Activated CD4-positive, alpha-beta T cell treated with anti-CD3 and anti-CD28 coated beads, Interleukin-2, Interleukin-6, amounts not matched to agents 100 ng/mL and 50 ng/mL, durations not matched to agents 16 hours and 8 hours (primary cell): ENCODE measurements at places on chromosomes 4 and X.

GRCh38 chr4:95108883-95109421 lies 351.2 kb downstream of the BMPR1B start:
- DNase-seq = no peak

DNA sequence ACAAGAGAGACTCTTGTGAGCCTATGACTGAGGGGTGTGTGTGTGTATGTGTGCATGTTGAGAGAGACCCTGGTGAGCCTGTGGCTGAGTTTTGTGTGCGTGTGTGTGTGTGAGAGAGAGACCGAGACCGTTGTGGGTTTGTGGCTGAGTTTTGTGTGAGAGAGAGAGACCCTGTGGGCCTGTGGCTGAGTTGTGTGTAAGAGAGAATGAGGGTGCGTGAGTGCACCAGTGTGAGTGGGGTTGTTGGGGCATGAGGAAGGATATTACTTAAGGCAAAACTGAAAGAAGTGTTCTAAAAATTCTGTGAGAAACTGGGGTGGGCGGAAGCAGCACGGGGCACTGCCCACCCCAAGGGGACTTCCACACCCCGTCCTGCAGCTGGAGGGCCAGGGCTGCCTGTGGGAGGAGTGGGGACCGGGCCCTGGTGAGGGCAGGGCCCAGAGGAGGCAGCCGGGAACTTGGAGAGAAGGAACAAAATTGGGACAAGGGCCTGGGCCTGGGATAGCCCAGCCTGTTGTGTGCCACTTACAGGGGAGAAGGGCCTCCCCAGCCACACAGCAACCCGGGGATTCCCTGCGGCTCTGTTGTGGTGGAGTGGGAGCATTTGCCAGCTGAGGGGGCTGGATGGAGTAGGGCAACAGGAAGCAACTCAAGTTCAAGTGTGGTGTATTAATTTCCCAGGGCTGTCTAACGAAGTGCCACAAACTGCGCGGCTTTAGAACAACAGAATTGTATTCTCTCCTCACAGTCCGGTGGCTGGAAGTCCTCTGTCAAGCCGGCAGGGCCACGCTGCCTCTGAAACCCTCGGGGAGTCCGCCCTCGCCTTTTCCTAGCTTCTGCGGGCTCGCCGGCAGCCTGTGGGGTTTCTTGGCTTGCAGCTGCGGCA lies 22.1 kb downstream of the TMEM131L start:
- DNase-seq = peak; percentile 76

GRCh38 chrX:49309401-49309981 lies 6.0 kb downstream of the GAGE10 start:
- peak; percentile 15 for DNase-seq

DNA sequence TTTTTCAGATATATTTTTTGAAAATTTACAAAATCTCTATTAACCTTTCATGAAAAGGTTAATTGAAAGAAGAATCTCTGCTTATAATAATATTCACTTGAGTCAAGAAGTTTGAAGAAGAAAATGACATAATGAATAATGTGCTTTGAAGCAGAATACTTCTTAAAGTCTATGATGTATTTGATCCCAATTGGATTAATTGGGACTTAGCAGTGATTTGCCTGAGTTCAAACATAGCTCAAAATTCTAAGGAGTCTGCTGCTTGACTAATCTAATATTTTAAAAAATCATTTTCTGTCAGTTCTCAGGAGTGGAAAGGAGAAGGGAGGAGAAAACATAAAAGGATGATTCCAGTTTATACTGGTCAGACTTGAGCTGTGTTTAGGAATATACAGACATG lies 1150.4 kb upstream of the INTU start:
- DNase-seq = no peak

- no peak for DNase-seq
Measured at GRCh38 chr4:94690851-94691254, 66.9 kb upstream of the BMPR1B start.

GRCh38 chrX:154890990-154891639 lies 5.0 kb downstream of the F8A1 start:
- DNase-seq = no peak

DNA sequence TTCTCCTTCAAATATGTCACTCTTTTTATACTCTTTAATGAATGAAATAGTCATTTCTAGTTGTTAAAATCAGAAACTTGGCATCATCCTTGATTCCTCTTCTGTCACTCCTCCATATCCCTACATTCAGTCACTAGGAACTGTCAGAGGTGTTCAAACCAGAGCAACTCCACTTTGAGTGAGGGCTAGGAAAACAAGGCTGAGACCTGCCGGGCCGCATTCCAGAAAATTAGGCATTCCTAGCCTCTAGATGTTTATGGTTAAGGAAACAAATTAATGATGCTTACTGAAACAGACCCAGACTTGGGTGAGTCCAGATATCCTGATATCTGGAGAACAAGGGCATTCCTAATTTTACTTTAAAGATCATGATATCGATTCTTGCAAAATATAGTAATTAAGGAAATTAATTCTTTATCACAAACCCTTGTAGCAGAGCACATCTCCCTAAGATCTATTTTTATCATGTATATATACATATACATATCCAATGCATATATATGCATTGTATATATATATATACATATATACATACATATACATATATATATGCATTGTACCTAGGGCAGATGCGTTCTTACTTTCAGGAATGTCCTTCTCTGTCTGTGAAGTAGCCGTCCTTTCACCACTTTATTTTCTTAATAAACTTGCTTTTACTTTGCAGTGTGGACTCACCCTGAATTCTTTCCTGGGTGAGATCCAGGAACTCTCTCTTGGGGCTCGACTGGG lies 98.4 kb upstream of the GC start:
- no peak for DNase-seq

- no peak for DNase-seq
Measured at GRCh38 chr4:169307576-169307975, 36.8 kb upstream of the SH3RF1 start.

DNA sequence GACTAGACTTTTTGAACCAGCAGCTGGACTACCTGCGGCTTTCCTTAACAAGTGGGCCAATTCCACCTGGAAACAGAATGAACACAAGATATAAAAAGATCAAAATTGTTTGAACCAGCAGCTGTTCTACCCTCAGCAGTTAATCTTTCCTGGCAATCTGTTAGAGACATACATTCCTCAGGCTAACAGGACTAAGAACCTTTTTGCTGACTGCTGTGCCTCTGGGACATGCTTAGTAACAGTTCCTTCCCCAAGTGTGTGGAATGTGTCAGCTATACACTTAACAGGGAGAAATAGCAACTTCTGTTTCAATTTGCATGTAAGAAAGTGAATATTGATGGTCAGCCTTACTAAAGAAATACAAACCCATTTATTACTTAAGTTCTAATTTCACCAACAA lies 554.4 kb downstream of the ARAP2 start:
- DNase-seq = no peak

GRCh38 chr4:1491328-1492141 lies 85.3 kb upstream of the NKX1-1 start:
- no peak for DNase-seq
